Psoas muscle (tissue), 8 donors: ENCODE measurements at places on chromosomes 13 and 19. TPM values are rescaled to one million over a fixed set of nuclear protein-coding genes. Genes with fewer than 3 reads are reported as not detected.

ZNF85 gene
- total RNA-seq, result 0.69 TPM

CGB3 gene
- total RNA-seq, result not detected

FCHO1 gene
- 0.68 TPM for total RNA-seq

DNA sequence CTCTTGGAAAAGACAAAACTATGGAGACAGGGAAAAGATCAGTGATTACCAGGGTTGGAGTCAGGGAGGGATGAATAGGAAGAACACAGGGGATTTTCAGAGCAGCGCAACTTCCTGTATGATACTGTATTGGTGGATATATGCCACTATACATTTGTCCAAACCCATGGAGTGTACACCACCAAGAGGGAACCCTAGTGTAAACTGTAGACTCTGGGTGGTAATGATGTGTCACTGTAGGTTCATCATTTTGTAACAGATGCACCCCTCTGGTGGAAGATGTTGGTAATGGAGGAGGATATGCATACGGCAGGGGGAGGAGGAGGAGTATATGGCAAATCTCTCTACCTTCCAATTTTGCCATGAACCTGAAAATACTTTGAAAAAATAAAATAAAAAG is 68.1 kb downstream of the UFM1 start:
- no peak for DNase-seq
- no peaks in the 10 kb centered on the region for H3K4me1 ChIP-seq
- H3K27me3 ChIP-seq, result no peaks in the 10 kb centered on the region

- H3K4me3 ChIP-seq, result peak overlapping the region; percentile 46
- H3K27me3 ChIP-seq, result no peaks in the 10 kb centered on the region
- no peak overlapping the region for H3K27ac ChIP-seq
- no peak for DNase-seq
These were observed 1.8 kb downstream of the LCP1 start for GRCh38 chr13:46179969-46180763.

GRCh38 chr19:19120308-19121231 is 17.7 kb downstream of the TMEM161A start:
- no peak overlapping the region for H3K4me3 ChIP-seq
- DNase-seq, result no peak
- peaks cover 57% of the 10 kb centered on the region for H3K36me3 ChIP-seq
- H3K27me3 ChIP-seq, result no peaks in the 10 kb centered on the region
- no peaks in the 10 kb centered on the region for H3K4me1 ChIP-seq

- H3K27me3 ChIP-seq, result no peaks in the 10 kb centered on the region
- DNase-seq, result no peak
- no peak overlapping the region for H3K27ac ChIP-seq
- peak overlapping the region; percentile 51 for H3K4me3 ChIP-seq
These were observed 816 bp downstream of the SPRED3 start for GRCh38 chr19:38389101-38389925.
